ENCODE measurements at places on chromosomes 5 and 9.

GRCh38 chr9:134728801-134729495 is 87.3 kb downstream of the COL5A1 start:
- no peak for DNase-seq

DNA sequence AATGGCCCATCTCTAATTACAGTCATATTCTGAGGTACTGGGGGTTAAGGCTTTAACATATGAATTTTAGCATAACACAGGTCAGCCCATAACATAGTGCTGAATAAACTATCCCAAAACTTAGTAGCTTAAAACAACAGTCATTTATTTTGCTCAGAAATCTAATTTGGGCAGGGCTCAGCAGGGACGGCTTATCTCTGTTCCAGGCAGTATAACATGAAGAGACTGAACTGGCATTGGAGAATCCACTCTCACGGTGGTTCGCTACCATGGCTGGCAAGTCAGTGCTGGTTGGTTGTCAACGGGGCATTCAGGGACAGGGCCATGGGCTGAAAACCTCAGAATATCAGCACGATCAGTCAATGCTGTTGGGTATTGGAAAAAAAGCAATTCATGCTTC is 520.8 kb upstream of the DAP start:
- DNase-seq: no peak

GRCh38 chr5:124054564-124054963 is 542.6 kb downstream of the CSNK1G3 start:
- no peak for DNase-seq

DNA sequence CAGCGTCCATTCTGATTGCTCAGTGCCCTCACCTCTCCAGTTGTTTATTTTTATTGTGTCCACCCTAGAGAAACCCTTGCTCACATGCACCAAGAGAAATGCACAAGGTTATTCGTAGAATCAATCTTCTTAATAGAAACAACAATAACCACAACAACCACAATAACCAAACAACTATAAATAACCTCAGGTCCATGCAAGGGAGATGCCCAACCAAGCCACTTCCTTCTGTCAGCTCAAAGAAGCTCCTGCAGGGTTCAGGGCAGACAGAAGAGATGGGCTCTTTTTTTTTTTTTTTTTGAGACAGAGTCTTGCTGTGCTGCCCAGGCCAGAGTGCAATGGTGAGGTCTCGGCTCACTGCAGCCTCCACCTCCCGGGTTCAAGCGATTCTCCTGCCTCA is 14.9 kb upstream of the TCOF1 start:
- DNase-seq: no peak

GRCh38 chr9:88383176-88383575 is 5.1 kb upstream of the SPIN1 start:
- DNase-seq: no peak

- DNase-seq: no peak
These were observed 142.8 kb upstream of the TNPO1 start for GRCh38 chr5:72673623-72674022.

DNA sequence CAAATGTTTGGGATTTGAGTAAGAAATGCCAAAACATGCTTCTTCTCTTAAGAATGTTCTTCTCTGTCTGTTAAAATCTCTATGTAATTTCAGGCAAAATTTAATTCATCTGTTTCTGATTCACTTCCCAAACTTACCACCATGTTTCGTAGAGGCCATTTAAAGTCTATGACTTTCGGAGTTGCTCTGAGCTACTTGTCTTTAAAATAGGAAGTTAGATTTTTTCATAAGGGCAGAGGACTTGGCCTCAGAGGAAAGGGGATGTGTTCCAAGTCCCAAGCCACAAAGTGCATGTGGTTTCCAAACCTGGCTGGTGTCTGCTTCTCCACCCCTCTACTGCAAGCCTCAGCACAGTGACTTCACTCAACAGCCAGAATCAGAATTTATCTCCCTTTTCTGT is 111.3 kb upstream of the ADRA1B start:
- peak; percentile 24 for DNase-seq

DNA sequence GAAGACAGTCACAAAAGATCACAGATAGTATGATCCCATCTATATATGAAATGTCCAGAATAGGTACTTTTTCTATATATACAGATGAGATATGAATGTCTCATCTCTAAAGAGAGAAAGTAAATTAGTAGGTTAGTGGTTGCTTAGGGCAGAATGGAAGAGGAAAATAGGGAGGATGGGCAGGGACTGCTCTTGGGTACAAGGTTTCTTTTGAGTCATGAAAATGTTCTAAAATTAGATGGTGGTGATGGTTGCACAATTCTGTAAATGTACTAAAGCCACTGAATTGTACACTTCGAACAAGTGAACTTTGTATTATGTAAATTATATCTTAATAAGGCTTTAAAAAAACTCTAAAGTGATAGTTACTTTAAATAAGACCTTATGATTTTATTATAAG is 59.6 kb upstream of the GRAMD2B start:
- DNase-seq: no peak

- peak; percentile 62 for DNase-seq
These were observed 186.3 kb downstream of the KDM4C start for GRCh38 chr9:6944093-6944551.

- no peak for DNase-seq
These were observed 93.0 kb upstream of the COL5A1 start for GRCh38 chr9:134548618-134549017.

DNA sequence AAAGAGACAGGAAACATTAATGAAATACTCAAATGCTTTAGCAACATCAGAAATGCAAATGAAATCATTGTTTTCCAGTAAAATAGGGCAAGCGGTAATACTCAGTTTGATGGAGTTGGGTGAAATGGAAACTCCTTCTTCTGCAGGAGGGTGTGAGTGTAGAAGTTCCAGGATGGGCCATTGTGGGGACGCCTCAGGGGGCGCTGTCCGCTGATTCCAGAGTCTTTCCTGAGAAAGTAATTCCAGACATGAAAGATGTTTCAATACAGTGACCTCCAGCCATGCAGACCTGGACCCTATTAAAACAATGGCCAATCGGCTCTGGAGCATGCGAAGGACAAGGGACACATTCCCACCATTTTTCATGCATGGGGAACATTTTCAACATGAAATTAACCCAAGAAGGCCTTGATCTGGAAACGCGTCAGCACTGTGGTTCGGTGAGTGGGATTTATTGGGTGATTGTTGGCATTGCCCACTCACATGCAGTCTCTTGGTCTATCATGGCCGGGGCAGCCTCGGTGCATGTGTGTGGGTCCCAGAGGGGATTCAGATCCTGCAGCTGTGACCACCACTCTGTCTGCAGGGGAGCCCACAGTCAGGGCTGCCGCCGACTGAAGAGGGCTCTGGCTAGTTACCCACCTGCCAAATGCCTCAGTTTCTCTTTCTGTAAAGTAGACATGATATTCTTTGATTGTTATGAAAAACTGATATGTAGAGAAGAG is 132.6 kb upstream of the IRX4 start:
- DNase-seq: no peak

- DNase-seq: no peak
These were observed 73.4 kb downstream of the OLFM1 start for GRCh38 chr9:135160862-135161261.

GRCh38 chr9:120913647-120914264 is 12.8 kb downstream of the TRAF1 start:
- no peak for DNase-seq

DNA sequence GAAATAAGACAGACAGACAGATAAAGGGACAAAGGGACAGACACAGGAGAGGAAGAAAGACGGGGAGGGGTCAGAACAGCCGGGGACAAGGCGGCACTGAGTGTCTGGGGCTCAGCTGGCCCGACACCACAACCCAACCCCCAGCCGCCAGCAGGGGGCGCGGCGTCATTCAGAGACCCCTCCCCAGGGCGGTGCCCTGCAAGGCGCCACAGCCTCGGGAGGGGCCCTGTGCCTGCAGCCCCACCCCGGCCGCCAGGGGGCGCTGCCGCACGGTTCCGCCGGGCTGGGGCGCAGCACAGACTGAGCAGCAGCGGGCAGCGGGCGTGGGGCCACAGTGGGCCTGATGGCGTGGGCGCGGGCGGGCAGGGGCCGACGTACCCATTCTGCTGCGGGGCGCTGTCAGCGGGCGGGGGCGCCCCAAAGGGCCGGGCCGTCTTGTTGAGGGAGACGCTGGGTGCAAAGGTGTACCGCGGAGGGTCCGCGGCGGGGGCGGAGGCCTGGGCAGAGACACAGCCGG is 5.9 kb downstream of the PDLIM7 start:
- no peak for DNase-seq

DNA sequence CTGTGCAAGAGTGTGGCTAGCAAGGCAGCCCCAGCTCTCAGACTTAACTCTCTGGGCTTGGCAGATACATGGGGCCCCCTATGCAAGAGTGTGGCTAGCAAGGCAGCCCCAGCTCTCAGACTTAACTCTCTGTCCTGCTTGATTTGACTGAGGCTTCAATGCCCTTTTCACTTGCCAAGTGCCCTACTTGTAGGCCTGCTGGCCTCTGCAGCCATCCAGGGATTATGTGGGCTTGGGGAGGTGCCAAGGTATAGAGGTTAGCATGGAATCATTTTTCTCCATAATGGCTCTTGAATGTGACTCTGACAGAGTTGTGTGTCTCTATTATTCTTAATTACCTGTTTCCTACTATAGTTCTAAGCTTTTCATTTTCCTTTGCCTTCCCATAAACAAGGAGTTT is 115.5 kb upstream of the RUSC2 start:
- DNase-seq: no peak

GRCh38 chr5:135534609-135535419 is 950 bp downstream of the NEUROG1 start:
- DNase-seq: no peak

- no peak for DNase-seq
These were observed 152.7 kb downstream of the AOPEP start for GRCh38 chr9:94879230-94879629.

GRCh38 chr9:34701023-34701768 is 8.7 kb downstream of the CCL21 start:
- DNase-seq: peak; percentile 26

- DNase-seq: no peak
These were observed 10.8 kb downstream of the SPAAR start for GRCh38 chr9:35920051-35920620.

DNA sequence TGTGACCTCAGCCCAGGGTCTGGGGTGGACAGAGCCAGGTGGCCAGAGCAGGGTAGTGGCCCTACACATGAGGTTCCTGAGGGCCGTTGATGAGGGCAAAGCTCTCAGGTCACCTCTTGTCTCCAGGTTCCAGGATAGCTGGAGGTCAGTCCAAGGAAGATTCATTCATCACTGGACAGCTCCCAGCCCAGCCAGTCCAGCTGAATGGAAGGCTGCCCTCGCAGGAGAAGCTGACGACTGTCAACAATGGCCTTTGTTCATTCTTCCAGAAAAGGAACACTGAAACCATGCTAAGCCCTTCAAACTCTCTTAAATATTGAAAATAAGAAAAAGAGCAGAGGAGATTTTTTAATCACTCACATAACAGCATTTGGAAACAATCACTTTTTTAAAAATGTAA is 169.7 kb upstream of the TBCA start:
- DNase-seq: no peak

GRCh38 chr9:120950421-120951388 is 24.1 kb upstream of the TRAF1 start:
- no peak for DNase-seq

DNA sequence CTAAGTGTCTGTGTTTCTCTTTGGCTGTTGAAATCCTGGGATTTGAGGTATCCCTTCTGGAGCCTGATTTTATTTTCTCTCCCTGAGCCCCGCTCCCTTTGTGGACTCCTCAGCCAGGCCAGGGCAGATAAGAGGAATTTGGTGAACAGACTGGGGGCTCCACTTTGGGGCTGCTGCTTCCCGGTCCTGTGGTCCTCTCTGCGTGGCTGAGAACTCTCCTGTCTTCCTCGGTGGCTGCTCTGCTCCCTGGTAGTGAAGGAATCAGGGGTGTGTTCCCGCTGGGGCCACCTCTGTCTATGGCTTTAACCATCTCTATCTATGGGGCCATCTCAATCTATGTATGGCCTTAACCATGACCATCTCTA is 71.7 kb upstream of the SH3PXD2B start:
- DNase-seq: no peak

DNA sequence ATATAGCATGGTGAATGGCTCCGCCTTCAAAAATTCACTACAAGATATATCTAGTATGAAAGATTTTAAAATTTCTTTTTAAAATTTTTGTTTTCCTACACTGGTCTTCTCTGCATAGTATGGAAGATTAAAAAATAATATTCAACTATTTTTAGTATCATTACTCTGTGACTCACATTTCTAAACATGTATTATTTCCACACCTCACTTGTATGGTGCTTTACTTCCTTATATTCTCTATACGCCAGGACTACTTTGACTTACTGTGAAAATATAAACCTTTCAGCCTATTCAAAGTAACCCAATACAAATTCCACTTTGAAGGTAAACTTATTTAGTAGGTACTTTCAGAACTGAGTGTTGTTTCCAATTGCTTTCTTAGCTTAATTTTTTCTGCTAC is 26.8 kb upstream of the TXNDC8 start:
- no peak for DNase-seq

GRCh38 chr5:105475401-105475800 is 1912.8 kb upstream of the NUDT12 start:
- DNase-seq: no peak

- no peak for DNase-seq
These were observed 61.7 kb upstream of the TAF11L2 start for GRCh38 chr5:17436350-17436749.

DNA sequence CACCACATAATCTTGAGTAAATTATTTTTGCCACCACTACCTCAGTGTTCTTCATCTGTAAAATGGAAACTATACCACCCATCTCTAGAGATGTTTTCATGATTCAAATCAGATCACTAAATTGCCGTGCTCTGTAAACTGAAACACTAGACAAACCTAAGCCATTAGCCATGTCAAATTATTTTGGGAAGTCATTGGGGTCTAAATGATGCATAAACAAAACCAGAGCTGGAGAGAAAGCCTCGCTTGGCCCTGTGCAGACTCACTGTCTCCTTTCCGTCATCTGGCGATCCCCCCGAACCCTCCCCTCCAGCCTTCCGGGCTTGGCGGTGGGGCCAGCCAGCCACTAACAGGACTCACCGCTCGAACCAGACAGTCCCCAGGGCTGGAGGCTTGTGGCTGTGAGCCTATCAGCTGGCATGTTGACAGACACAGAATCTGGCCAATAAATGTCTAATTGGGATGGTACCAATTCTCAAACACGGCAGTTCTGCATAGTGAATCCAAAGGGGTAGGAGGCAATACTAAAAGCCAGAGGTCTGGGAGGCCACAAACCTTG is 256.5 kb downstream of the SEC61B start:
- DNase-seq: no peak

GRCh38 chr9:33155393-33155792 is 11.7 kb downstream of the B4GALT1 start:
- DNase-seq: no peak

Measured in stromal cell of bone marrow (primary cell).